Fibroblast of skin of left quadriceps (primary cell): ENCODE measurements at places on chromosomes 7 and 10.

DNA sequence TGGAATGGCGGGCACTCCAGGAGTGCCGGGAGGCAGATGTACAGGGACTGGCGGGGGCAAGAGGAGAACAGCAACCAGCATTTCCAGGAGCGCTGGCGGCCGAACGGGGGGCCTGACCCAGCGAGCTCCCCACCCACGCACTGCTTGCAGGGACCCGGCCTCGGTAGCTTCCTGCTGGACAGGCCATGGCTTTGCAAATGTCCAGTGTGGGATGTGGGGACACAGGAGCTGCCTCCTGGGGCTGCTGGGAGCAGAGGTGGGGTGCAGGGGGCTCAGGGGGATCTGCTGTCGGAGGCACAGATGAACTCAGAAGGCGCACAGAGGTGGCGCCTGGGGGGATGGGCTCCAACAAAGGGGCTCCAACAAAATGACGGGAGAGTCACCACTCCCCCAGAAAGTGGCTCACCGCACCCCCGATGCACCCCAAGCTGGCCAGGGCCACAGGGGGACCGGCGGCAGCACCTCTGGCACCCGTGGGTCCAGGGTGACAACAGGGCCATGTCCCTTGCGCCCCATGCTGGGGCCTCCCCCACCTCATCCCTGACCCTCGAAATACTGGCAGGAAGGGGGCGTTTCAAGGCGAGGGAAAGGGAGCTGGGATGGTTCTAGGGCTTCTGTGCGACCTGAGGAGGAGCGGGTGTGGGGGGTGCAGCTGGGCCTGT, 41.1 kb downstream of the AP5Z1 start:
- DNase-seq = no peak

GRCh38 chr10:96267234-96267705, 4.1 kb downstream of the BLNK start:
- no peak for DNase-seq

DNA sequence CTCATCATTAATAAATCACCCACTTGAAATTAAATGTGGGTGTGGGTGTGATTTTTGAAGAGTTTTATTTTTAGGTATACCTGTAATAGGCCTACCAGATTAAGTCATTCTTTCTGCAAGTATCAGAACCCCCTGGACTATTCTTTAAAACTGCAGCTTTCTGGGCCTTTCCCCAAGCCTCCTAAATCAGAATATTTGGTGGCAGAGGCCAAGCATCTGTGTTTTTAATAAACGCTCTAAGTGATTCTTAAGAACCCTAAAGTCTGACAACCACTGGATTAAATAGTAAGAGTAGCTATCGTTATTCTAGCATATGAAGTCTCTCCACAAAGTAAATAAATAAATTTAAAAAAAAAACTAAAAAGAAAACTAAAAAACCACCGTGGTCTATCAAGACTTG, 703.0 kb upstream of the NRP1 start:
- DNase-seq = no peak

DNA sequence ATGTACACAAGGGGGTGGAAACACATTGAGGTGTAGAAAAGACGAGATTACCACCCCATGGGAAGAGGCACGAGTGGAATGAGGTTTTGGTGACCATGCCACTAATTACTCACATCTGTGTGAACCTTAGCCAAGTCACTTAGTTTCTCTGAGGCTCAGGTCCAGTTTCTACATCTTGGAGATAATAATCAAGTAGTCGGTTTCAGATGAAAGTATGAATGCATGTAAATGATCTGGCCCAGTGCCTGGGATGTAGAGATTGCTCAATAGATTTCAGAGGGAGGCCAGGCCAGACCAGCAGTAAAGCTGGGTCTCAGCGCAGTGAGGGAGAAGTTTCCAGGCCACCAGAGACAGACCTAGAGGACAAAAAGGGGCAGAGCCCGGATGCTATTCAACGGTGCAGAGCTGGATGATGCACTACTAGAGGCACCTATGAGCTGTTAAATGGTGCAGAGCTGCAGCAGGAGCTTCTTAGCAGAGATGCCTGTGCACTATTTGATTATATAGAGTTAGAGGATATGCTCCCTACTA, 725.1 kb downstream of the GRID1 start:
- DNase-seq = peak; percentile 45

GRCh38 chr7:5689118-5689517, 92.3 kb downstream of the RNF216 start:
- DNase-seq = no peak

DNA sequence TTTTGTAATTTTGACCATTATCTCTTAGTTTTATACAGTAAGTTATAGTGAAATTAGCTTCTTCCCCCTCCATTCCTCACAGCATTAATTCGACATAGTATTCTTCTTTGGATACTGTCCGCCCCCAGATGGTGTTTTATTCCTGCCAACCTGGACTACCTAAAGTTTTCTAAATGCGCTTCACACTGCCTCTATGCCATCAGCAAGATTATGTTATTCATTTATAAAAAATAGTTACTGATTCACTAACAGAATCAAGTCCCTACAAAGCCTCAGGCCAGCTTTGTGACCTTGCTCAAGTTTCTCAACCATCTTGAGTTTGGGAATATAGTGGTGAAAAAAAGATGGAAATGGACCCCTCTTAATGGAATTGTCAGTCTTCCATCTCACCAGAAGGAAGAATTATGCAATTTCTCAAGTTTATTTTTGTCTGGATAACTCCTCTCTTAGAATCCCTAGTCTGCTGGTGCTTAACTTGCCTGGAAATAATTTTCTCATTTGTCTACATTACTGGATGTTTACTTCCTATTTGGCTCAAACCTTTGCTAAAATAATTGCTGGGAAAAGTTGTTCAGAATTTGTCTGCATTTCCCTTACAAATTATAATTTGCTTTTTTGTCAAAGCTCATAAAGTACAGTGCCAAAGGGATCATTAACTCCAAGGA, 16.7 kb upstream of the FGL2 start:
- DNase-seq = no peak
